ENCODE measurements at places on chromosomes 1 and 21.

GRCh38 chr1:10708757-10709156 is 87.7 kb downstream of the CASZ1 start:
- no peak for DNase-seq

- peak; percentile 30 for DNase-seq
Measured at GRCh38 chr1:26289158-26290059, 9.5 kb downstream of the SH3BGRL3 start.

DNA sequence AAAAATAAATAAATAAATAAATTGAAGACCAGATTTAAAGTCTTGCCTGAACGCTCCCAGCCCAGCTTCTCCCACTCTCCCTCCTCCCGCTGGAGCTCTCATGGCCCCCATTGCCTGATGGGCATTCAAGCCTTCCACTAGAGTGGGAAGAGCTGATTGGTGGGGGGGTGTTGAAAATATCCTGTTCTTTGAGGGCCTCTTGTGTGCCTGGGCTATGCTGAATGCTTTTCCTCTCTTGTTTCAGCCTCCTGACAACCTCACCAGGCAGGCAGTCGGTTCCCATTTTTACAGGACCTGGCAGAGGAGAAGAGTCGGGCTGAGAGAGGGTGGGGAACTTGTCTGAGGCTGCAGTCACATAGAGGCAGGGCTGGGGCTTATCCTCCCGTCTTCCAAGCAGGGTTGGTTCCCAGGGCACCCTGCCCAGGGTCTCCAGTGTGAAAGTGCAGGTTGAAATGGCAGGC is 59.2 kb upstream of the SSBP3 start:
- DNase-seq, result no peak

DNA sequence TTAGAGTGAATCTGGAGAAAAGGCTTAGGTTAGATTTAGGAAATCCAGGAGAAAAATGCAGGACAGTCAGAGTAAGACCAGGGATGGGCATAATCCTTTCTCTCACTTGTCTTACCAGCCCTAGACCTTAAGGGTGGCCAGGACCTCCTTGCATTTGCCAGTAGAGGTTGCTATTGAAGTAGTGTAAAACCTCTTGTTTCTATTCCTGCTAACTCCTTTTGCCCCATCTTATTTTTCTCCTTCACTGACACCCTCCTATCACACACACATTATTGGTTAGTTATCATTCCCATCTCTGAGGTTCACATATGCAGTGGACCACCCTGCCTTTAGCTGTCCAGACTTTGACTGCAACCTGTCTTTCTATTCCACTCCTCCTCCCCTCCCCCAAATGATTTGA is 75.0 kb upstream of the MACF1 start:
- no peak for DNase-seq

DNA sequence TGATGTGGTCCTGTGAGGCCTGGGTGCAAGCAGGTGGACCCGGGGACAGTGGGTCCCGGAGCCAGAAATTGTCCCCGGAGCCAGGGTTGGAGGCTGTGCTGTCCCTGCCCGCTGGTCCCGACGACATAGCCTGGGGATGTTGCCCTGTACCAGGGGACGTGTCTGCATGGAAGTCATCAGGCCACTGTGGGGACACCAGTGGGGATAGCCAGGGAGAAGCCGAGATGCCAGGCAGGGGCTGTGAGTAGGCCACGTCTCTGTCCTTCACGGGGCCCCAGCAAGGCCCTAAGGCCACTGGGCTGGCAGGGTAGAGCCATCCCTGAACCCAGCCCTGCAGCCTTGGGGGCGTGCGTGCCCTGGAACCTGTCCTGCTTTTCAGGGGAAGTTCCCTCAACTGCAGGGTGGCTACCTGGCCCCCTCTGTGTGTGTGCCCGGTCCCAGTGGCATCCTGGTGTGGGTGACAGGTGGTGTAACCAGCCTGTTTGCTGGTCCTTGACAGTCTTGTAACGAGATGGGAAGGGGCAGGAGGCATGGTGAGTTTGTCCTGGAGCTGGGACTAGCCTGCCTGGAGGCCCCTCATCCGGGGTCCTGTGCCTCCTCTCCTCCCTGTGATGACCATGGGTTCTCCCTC is 73.2 kb downstream of the OBSCN start:
- no peak for DNase-seq

- no peak for DNase-seq
Measured at GRCh38 chr1:29341936-29342335, 105.6 kb downstream of the PTPRU start.

DNA sequence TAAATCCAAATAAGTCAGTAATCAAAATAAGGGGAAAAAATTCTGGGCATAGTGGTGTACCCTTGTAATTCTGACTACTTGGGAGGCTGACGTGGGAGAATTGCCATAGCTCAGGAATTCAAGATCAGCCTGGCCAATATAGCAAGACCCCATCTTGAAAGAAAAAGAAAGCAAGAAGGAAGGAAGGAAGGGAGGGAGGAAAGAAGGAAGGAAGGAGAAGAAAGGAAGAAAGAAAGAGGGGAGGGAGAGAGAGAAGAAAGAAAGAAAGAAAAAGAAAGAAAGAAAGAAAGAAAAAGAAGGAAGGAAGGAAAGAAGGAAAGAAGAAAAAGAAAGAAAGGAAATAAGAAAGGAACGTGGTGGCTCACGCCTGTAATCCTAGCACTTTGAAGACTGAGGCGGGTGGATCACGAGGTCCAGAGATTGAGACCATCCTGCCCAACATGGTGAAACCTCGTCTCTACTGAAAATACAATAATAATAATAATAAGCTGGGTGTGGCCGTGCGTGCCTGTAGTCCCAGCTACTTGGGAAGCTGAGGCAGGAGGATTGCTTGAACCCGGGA is 64.5 kb upstream of the ROR1 start:
- no peak for DNase-seq

- DNase-seq, result no peak
Measured at GRCh38 chr1:97947695-97948094, 26.9 kb upstream of the DPYD start.

GRCh38 chr1:93331412-93331811 is 14.3 kb upstream of the DR1 start:
- no peak for DNase-seq

- DNase-seq, result no peak
Measured at GRCh38 chr1:192709544-192709943, 73.6 kb downstream of the RGS13 start.

GRCh38 chr21:40294345-40294744 is 427.1 kb downstream of the PCP4 start:
- DNase-seq, result no peak

GRCh38 chr21:40706806-40707655 is 139.9 kb downstream of the DSCAM start:
- no peak for DNase-seq

GRCh38 chr1:165119086-165119485 is 237.4 kb downstream of the LMX1A start:
- DNase-seq, result no peak

DNA sequence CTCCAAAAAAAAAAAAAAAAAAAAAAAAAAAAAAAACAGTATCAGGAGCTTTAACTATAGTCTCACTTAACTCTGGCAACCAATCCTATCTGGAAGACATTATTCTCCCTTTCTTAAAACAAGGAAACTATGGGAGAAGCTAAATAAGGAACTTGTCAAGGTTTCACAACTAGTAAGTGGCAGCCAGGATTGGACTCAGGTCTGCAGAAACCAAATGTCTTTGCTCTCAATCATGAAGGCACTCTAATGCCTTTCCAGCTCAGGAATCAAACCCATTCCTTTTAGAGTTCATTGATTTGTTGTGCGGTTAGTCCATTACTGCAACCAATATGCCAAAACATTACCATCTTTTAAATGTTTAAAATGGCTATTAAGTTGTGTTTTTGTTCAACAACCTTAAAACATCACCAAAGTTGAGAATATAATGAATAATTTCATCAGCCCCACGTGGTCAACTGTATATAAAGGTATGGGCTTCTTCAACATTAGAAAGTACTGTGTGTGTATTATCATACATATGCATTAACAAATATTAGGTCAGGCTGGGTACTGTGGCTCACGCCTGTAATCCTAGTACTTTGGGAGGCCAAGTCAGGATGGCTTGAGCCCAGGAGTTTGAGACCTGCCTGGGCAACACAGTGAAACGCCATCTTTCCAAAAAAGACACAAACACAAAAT is 1.5 kb downstream of the EPRS1 start:
- DNase-seq, result no peak

GRCh38 chr1:38337711-38338110 is 291.1 kb upstream of the POU3F1 start:
- no peak for DNase-seq

DNA sequence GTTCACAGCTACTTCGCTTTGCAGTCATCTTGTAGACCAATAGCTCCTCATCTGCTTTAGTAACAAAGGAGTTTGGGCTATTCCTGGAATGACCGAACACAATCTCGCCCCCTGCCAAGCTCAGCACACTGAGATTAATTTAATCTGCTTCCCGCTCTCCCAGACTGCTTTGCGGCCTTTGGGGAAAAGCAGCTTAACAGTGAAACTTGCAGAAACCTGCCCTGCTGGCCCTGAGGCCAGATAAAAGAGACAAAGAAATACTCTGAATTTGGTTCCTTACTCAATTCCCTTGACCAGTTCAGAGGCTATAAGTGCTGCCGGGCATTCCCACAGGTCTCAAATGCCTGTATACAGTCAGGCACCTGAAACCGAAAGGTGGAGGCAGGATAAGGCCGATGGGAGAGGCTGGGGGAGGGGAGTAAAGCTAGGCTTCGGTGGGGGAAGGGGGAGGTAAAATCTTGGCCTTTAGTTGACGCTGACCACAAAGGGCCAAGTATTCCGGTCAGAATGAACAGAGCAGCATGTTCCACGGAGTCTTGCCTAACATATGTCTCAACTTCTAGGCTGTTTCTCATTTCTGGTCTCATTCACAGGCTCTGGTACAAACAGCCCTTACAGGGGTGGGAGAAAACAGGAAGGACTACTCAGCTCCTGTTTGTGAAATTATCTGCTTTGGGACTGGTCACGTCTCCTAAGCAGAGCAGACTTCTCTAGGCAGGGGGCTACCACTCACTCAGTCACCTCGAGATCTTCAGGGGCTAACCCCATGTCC is 17.7 kb upstream of the A3GALT2 start:
- no peak for DNase-seq

- DNase-seq, result no peak
Measured at GRCh38 chr1:69707103-69707502, 139.4 kb downstream of the LRRC7 start.

- DNase-seq, result no peak
Measured at GRCh38 chr1:81820765-81821164, 20.0 kb downstream of the ADGRL2 start.

- no peak for DNase-seq
Measured at GRCh38 chr1:65948609-65949229, 156.0 kb downstream of the PDE4B start.

DNA sequence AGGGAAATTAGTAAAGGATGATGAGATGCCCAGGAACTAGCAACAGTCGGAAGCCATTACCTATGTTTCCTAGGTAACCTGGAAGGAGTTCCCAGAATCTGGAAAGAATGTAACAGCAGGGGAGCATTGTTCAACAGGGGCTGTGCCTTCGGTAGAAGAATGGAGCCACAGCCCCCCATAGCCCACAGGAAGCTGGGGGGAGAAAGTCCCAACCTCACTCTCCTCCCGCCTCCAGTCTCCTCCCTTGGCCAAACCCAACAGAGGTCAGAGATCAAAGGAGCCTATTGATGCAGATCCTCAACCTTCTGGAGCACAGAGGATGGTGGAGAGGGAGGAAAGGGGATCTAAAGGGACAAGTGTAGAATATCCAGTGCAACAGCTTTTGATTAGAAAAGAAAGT is 131.5 kb upstream of the SLC44A3 start:
- no peak for DNase-seq

DNA sequence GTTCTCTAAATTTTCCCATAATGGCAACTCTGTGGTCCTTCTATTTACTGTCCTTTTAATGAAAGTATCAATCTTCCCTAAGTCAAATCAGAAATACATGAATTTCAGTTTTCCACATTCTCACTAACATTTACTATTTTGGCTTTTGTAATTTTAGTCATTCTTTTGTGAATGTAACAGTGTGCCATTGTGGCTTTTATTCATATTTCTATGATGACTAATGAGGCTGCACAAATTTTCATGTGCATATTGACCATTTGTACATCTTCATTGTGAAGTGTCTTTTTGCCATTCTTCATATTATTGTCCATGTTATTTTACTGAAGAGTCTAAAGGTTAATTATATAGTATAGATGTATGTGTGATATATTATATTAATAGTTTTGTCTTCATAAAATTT is 431.0 kb upstream of the BRINP3 start:
- DNase-seq, result no peak

DNA sequence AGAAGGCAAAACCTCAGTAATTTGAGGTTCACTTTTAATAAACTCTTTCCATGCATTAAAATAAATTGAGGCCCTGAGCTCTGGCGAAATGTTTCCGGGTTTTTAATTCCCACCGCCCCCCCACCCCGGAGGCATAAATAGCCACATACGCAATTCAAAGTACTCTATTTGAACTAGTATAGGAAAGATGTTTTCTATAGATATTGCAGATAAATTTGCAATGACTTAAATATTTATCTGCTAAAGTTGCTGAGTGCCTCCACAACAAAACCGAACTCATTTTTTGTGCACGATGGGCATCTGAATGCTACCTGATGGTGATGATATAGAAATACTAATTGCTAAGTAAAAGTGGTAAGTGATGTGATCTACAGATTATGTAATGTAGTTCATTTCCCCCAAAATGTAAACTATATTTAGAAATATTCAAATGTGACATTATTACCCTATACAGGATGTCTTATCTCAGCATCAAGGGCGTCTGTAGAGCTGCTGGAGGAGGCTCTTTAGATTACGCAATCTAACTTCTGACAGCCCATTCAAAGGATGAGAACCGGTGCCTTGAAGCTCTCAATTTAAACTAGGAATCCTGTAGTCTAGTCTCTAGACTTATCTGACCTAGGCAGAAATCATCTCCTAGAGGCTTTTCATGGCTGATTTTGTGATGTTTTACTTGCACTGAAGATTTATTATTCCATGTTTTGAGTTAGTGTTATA is 8.5 kb downstream of the IRF2BP2 start:
- DNase-seq, result peak; percentile 41

DNA sequence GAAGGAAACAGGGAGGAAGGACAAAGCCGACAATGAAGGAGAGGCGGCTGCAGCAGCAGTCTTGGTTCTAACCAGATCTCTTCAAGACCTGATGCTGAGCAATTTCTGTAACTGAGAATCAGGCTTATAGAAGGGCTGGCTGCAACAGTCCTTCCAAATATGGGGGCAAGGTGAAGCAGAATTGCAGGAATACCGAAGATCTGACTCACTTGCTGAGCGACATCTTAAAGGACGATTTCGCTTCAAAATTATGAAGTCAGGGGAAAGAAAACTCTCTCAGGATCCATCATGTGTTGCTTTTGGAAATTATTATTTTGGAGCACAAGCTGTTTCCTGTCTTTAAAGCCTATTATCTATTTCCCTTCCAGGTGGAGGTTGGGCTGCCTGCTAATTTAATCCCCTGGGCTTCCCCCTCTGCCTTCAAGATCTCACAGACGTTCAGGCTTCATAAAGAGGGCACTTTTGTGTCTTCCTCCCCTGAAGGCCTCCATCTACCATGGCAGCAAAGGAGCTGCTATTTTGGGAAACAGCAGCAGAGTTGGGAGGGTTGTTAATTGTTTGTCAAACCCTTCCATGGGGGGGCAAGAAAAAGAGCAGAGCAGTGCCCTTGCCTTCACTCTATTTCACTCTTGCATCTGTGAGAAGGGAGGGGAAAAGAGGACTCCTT is 10.8 kb upstream of the IER5 start:
- DNase-seq, result no peak

All from stimulated activated naive CD4-positive, alpha-beta T cell (primary cell).